ENCODE measurements at places on chromosomes 1 and 21.

DNA sequence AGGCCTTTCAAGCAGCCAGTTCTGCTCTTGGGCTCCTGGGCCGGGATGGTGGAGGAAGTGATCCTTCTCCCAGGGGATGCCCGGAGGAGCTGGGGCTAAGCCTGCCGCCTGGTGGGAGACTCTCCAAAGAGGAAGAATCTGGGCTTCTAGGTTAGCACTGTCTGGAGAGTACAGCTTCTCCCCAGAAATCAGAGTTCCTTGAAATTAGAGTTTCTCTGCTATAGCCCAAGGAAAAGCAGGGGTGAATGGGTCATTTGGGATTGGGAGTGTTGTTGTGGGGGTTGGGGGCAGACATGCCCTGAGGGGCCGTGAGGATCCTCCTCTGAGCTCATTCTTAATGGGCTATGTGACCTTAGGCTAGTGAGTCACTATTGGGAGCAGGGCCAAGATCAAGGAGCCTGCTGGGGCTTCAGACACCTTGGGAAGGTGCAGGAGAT, 6.5 kb downstream of the LGR6 start:
- DNase-seq: no peak

DNA sequence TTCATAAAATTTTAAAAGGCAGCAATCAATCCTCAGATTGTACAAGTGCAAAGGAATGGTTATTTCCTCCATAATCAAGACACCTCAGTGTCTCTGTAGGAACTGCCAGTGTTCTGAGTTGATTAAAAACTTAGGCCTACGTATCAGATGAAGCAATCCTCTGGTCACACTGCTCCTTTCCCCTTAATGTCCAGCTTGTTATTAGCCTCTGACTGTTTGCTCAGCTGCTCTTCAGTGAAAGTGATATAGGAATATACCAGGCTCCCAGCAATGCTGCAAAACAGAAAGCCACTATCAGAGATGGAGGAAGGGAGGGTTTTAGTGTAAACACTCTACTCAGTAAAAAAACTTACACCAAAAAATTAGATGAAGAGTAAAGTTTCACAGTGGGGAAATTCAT, 49.8 kb downstream of the SLC35D1 start:
- DNase-seq: no peak

DNA sequence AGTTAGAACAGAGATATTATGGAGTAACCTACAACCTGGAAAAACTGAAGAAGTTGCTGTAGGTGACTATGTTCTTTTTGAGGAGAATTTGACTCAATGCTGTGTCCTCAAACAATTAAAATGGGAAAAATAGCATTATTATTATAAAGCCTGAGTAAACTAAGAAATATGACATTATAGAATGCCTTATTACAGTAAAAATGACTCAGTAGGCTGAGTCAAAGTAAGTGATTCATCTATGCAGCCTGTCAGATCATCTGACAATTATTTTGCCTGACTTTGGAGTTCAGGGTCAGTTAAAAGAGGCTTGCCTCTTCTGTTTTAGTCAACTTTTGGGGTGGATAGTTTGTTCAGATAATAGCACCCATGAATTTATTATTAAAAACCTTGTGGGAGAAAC, 150.8 kb upstream of the PTGFR start:
- peak; percentile 89 for DNase-seq

DNA sequence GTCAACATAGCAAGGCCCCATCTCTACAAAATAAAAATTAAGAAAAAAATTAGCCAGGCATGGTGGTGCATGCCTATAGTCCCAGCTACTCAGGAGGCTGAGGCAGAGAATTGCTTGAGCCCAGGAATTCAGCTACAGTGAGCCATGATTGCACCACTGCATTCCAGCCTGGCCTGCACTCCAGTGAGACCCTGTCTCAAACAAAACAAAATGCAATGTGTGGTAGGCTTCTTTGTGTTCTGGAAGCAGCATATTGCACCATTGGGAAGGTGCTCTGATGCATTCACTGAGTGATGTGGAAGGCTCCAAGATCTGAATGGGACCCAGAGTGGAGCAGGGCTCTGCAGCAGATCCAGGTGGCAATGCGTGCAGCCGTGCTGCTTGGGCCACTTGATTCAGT, 99.6 kb upstream of the COG2 start:
- DNase-seq: no peak

GRCh38 chr1:233512538-233512937, 101.4 kb upstream of the KCNK1 start:
- no peak for DNase-seq
